Fibroblast of skin of left biceps (primary cell): ENCODE measurements at places on chromosomes 12 and 14.

DNA sequence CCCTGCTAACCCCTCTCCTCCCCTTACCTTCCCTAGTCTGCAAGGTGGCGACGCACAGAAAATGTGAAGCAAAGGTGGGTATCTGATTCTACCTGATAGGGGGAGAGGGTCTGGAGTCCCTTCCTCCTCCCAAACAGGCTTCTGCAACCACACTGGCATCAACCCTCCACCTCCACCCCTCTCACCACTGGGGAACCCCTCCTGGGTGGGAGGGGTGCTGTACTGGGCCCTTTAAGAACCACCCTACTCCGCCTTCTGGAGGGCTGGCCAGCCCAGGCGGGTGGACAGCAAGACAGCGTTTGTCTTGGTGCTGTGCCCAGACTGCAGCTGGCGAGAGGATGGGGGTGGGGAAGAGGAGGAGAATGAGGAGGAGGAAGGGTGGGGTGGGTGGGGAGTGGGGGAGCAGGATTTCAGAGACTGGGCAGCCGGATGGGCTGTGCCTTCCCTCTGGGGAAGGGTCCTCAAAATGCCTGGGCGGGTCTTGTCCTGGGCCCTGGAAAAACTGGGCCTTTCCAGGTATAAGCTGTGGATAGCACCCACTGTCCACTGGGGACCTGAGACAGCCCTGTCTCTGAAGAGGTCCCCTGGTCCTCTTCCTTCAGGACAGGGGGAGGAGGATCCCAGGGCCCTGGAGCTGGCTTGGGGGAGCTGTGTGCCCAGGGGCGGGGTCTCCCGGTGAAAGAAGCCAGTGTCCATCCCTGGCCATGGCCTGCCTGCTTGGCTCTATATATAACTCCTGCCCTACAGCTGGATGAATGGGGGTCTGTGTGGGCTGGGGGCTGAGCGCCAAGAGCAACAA lies 2.8 kb downstream of the TNS2 start:
- DNase-seq, result no peak

DNA sequence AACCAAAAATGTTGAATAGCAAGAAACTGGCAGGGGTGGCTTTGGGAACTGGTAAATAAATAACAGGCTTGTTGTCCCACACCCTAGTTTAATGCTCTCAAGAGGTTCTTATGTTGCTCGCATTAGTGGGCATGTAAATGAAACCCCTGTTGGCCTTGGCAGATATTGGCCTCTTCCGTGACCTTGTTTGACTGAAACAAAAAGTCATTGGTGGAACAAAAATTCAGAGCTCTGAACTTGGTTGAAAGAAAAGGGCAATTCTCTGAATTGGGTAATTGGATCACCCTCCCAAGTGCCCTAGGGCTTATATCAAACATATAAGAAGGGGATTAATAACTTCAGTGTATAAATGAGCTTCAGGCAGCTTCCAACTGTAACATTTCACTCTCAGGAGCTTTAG lies 426.2 kb downstream of the ZFP36L1 start:
- no peak for DNase-seq

GRCh38 chr12:105738051-105738450 lies 400.7 kb downstream of the NUAK1 start:
- no peak for DNase-seq

GRCh38 chr12:103698752-103699560 lies 111.9 kb downstream of the STAB2 start:
- no peak for DNase-seq

- DNase-seq, result no peak
These were observed 135.9 kb upstream of the MDM1 start for GRCh38 chr12:68468036-68468435.

- DNase-seq, result no peak
These were observed 82.9 kb upstream of the CLMN start for GRCh38 chr14:95402578-95402977.

- DNase-seq, result no peak
These were observed 150.9 kb upstream of the PLEKHG7 start for GRCh38 chr12:92551853-92552397.

DNA sequence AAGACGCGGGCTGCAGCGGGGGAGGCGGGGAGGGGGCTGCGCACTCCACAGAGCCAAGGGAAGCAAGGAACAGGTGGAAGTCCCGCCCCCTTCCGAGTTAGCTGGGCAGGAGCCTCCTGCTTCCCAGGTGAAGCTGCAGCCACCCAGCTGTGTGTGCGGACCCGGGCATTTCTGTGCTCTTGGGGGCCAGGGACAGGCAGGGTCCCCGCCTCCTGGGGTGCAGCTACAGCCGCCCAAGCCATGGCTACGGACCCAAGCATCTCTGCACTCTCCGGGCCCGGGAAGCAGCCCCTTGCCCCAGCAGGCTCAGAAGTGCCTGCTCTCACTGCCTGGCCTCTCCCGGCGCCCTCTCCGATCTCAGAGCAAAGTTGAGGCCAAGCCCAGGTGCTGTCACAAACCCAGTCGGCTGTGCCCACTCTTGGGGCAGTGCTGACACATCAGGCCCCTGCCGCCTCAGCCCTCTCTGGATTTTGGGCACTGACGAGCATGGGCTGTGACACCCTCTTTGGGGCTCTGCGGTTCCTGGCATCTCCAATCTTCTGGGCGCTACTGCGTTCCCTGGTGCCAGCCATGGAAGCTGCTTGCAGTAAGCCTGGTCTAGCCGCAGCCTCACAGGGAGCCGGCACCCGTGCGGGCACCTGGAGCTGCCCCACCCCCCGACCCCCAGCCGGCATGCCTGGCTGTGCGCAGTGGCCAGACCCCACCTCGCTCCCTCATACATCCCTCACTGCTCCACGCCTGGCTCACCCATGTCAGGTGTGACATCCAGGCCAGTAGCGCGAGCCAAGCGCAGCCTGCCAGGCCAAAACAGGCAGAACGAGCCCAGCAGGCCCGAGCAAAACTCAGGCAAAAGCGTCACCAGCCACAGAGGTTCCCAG lies 8.5 kb upstream of the MGAT4C start:
- no peak for DNase-seq

GRCh38 chr12:2941524-2941923 lies 17.7 kb upstream of the TEAD4 start:
- DNase-seq, result no peak

DNA sequence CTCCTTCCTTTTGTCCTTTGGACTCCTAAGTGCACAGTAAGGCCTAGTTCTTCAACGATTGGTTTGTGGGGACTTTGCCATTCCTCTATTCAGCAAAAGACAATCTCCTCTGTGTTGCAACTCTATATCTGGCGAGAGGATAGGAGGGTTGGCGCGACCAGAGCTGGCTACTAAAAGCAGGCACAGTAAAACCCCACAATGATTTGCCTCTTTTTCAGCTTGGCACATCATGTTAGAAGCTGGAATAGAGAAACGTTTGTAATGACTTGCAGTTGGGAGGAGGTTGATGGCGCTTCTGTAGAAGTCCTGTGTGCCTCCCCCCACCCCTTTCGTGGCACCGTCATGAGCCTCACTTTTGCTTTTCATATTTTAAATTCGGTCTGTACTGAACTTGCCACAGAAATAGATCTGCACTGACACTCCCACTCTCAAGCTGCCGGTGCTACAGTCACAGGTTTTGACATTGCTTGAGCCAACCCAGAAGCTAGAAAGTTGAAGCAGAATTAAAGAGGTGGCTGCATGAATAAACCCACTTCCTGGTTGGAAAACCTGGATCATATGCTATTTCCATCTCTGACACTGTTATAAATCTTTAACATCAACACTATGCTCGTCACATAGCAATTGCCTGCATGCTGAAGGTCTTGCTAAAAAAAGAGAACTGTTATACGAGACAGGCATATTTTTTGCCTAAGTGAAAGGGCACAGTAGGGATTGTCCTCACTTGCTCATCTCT lies 315.3 kb upstream of the PRICKLE1 start:
- DNase-seq, result no peak

DNA sequence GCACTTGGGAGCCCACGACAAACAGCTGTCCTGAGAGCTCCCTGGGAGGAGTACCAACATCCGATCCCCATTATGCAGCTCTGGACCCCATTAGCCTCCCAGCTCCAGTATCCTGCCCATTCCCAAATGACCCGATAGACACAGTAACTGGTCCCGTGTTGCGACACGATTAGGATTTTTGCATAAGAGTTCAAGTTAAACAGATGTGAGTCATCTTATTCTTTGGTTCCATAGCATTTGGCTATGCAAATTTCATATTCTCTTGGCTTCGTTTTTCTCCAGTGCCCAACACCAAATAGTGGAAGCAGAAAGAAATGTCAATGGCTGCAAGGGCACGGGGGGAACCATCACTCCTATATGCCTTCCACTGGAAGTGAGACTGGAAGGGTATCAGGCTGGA lies 43.0 kb upstream of the LRRC10 start:
- DNase-seq, result no peak

DNA sequence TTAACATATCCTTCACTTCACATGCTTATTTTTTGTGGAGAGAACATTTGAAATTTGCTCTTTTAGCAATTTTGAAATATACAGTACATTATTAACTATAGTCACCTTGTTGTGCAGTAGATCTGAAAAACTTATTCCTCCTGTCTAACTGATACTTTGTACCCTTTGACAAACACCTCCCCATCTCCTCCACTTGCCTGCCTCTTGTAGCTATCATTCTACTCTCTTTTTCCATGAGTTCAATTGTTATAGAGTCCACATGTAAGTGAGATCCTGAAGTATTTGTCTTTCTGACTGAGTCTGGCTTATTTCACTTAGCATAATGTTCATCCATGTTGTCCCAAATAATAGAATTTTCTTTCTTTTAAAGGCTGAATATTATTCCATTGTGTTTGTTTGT lies 9.5 kb upstream of the SERPINA6 start:
- no peak for DNase-seq

GRCh38 chr14:98840091-98840490 lies 431.9 kb downstream of the BCL11B start:
- no peak for DNase-seq

- DNase-seq, result no peak
These were observed 19.3 kb upstream of the PCNX1 start for GRCh38 chr14:70887737-70888499.

GRCh38 chr12:59425798-59426197 lies 170.0 kb upstream of the SLC16A7 start:
- peak; percentile 97 for DNase-seq

GRCh38 chr14:74988131-74988530 lies 14.6 kb upstream of the EIF2B2 start:
- DNase-seq, result no peak

DNA sequence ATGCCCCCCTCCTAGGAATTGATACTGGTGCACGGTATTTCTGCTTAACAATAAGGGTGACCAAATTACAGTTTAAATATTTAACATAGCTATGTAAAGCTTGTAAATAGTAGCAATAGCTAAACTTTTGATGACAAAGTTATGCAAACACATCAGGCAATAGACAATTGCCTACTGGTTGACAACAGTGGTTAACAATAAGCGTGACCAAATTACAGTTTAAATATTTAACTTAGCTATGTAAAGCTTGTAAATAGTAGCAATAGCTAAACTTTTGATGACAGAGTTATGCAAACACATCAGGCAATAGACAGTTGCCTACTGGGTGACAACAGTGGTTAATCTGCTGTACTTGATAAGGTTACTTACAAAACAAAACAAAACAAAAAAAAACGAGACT lies 886.5 kb upstream of the FLRT2 start:
- no peak for DNase-seq

- DNase-seq, result no peak
These were observed 444.4 kb upstream of the ATP2B1 start for GRCh38 chr12:90152897-90153624.

DNA sequence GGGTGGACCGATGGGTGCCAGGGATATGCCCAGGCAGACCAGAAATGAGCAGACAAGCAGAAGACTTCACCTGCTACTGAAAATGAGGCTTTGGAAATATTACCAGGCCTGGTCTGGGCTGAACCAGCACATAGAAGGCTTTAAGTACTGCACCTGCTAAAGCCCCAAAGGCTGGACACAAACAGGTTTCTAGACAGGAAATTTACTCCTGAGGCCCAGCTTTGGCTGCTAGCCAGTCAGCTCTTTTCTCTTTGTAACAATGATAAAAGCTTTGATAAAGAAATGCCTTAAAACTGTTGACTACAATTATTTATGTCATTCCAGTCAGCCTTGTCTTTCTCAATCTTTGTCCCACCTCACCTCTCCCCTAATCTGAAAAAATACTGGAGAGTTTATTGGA lies 228.9 kb upstream of the EGLN3 start:
- DNase-seq, result no peak

GRCh38 chr14:65228436-65228835 lies 126.1 kb upstream of the MAX start:
- no peak for DNase-seq

GRCh38 chr12:130916241-130916911 lies 37.3 kb upstream of the ADGRD1 start:
- no peak for DNase-seq

- DNase-seq, result no peak
These were observed 16.8 kb upstream of the KRT80 start for GRCh38 chr12:52208424-52209165.

- DNase-seq, result no peak
These were observed 206.7 kb upstream of the CPNE8 start for GRCh38 chr12:39112064-39112463.

GRCh38 chr12:104953323-104953722 lies 4.8 kb downstream of the SLC41A2 start:
- no peak for DNase-seq

- DNase-seq, result no peak
These were observed 14.9 kb downstream of the TBX5 start for GRCh38 chr12:114391088-114391487.

DNA sequence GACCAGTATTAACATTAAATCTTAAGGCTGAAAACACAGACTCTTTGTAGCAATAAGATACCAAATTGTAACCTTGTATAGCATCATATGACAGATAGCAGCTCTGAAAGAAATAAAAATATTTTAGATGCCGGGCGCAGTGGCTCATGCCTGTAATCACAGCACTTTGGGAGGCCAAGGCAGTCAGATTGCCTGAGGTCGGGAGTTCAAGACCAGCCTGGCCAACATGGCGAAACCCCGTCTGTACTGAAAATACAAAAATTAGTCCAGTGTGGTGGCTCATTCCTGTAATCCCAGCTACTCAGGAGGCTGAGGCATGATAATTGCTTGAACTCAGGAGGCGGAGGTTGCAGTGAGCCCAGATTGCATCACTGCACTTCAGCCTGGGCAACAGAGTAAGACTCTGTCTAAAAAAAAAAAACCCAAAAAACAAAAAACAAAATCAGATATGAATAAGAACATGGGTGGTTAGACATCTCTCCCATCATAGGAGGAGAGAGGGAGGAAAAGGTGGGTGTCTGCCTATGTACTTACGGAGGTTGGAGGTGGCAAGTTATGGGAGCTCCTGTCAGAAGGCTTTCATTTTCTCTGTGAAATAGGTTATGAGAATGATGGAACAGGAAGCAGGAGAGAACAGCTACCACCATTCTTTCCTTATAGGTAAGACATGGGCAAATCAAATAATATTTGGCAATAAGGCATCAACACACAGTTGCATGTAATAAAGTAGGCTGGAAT lies 7.6 kb upstream of the HEBP1 start:
- DNase-seq, result no peak

GRCh38 chr14:70821584-70822529 lies 12.5 kb upstream of the MAP3K9 start:
- DNase-seq, result no peak
